ENCODE measurements at places on chromosomes 2 and 18.

GRCh38 chr2:227462462-227462951 lies 9.4 kb upstream of the AGFG1 start:
- DNase-seq, result no peak

- no peak for DNase-seq
Observed at GRCh38 chr18:76275727-76276313, 219.2 kb downstream of the ZNF516 start.

GRCh38 chr2:185567940-185568339 lies 170.7 kb upstream of the FSIP2 start:
- DNase-seq, result no peak

DNA sequence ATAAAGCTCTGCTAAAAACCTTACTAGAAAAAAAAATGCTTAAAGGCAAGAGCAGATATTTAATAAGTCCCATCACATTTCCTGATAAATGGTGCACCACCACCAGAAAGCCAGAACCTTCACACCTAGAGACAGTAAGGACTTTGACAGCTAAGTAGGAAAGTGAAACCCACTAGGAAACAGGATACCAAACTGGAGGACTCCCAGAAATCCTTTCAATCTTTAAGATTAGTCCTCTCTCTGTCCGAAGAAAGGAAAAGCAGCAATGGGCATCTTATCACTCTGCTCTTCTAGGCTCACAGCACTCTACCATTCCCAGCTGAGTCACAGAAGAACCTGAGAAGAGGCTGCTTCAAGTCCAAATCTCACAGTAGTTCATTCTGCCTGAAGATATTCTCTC lies 3.7 kb downstream of the DYM start:
- no peak for DNase-seq

GRCh38 chr2:101253013-101253702 lies 472 bp downstream of the CNOT11 start:
- DNase-seq, result peak; percentile 69

- DNase-seq, result peak; percentile 21
Observed at GRCh38 chr18:63823516-63824219, 48.5 kb downstream of the SERPINB7 start.

DNA sequence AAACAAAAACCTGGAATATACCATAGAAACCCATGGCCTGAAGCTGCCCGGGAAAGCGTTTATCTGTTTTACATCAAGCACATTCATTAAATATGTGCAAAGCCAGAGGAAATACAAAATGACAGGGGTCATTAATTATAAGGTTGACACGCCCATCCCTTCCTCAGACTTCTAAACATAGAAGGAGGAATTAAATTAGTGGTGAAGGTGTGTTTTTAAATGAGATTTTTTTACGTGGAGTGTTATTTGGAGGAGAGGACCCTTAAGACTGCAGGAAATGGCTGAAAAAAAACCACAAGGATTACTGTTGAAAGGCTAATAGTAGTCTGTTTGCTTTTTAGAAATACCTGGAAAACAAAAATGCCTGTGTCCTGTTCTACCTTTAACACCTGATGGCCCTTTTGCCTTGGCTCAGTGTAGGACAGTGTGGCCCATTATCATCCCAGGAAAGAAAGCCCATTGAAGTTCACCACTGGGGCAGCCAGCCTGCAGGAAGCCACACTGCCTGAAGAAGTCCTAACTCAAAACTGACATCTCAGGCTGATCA lies 123.2 kb downstream of the EPHA4 start:
- no peak for DNase-seq

GRCh38 chr18:50097702-50098101 lies 97.2 kb downstream of the MYO5B start:
- DNase-seq, result no peak

DNA sequence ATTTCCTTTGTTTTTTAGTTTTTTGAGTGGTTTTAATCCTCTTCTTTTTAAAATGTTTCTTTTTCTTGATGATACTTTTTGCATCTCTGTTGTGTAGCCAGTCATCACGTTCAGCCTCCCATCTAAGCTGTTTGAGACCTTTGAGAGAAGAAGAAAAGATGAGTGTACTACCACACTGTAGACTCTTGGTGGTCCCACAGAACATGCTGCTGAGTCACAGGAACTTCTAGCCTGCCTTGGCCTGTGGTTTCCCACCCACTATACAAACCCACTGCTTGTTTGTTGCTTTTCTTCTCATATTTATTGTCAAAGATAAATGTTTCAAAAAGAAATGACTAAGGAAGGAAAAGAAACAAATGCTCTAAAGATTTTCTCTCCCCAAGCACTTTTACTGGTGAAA lies 5.5 kb downstream of the CEBPZOS start:
- DNase-seq, result no peak

- DNase-seq, result no peak
Observed at GRCh38 chr2:239386872-239387445, 13.9 kb downstream of the HDAC4 start.

- no peak for DNase-seq
Observed at GRCh38 chr2:204049635-204050034, 113.1 kb downstream of the ICOS start.

GRCh38 chr18:980586-980985 lies 75.9 kb downstream of the ADCYAP1 start:
- DNase-seq, result no peak

DNA sequence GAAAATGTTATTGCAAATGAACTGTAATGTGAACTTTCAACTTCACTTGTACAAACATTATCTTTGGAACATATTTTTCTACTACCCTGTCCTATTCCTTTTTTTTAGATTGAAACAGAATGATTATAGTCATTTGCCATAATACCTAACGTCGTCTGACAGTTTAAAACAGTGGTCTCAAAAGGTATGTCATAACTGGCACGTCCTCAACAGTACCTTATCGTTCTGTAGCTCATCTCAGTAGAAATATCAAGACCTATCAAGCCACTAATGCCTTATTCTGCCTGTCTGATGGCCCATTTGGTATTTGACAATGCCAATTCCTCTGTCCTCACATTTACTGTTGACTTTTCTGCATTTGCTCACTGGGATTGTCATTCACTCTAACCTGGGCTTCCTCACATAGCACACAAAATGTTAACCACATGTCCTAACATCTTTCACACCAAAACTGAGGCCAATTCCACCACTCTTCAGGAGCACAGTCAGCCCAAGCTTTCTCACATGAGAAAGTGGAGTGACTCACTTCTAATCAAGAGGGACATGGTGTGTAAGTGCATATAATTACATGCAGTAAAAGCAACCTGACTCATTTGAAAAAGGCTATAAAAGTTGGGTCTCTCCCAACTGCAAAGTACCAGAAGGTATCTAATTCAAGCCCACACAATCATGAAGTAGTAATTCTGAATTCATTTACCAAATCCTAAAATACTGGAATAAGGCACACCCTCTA lies 34.8 kb downstream of the DNER start:
- DNase-seq, result no peak

- no peak for DNase-seq
Observed at GRCh38 chr2:112881217-112881985, 29.6 kb upstream of the IL37 start.

GRCh38 chr2:105380432-105381100 lies 18.3 kb downstream of the FHL2 start:
- no peak for DNase-seq

DNA sequence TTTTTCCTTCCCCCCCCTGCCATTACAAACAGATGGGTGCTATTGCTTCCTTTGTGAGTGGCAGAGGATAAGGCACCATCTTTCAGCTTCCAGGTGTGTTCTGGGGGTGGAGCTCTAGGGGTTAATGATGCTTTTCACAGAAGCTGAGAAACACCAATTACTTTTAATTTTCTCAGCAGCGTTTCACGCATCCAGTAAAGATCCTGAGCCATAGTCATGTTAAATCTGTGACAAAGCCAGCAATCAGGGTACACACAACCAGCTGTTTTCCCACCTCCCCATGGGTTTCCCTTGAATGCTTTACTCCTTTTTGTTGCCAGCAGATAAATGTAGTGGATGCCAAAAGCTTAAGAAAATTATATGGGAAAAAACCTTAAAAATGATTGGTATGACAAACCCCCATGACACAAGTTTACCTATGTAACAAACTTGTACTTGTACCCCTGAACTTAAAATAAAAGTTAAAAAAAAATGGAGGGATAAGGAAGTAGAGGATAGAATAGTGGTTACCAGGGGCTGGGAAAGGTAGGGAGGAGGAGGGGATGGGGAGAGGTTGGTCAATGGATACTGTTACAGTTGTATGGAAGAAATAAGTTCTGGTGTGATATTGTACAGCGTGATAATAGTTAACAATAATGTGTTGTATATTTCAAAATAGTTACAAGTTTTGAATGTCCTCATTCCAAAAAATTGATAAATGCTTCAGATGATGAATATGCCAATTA lies 70.0 kb downstream of the ACOXL start:
- DNase-seq, result peak; percentile 42

- DNase-seq, result no peak
Observed at GRCh38 chr2:124131276-124131675, 106.2 kb downstream of the CNTNAP5 start.

DNA sequence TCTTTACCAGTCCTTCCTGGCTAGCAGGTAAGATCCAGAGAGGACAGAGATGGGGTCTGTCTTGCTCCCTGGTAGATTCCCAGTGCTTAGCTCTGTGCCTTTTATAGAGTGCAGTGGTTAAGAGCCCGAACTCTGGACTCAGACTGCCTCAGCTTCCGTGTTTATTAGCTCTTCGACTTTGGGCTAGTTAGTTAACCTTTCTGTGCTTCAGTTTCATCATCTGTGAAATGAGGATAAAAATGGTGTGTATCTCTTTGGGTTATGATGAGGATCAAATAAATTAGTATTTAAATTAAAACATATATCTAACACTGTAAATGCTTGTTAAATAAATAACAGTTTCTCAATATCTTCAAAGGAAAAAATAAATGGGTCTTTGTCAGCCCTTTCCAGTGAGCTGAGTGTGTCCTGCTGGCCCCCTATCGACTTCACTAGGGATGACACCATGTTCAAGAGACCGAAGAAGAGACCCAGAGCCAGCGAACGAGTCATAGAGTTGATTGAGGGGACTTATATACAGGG lies 38.2 kb downstream of the CERS6 start:
- peak; percentile 32 for DNase-seq

- DNase-seq, result no peak
Observed at GRCh38 chr18:44638811-44639210, 41.9 kb upstream of the SETBP1 start.

DNA sequence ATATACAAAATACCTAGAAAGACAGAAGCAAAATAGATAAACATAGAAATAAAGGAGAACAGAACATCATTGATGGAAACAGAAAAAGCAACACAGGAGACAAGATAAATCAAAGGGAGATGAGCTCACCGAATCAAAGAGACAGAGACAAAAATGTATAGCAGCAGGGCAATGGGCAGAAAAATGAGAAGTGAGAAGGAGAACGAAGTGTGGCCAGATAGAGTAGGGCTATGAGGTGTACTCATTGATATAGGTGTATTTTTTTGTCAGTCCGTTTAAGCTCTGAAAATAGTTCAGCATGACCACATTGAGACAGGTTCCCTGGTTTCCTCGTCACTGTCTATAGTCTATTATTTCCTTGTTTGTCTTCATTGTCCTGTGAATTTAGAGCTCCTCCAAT lies 55.1 kb downstream of the SP100 start:
- no peak for DNase-seq

DNA sequence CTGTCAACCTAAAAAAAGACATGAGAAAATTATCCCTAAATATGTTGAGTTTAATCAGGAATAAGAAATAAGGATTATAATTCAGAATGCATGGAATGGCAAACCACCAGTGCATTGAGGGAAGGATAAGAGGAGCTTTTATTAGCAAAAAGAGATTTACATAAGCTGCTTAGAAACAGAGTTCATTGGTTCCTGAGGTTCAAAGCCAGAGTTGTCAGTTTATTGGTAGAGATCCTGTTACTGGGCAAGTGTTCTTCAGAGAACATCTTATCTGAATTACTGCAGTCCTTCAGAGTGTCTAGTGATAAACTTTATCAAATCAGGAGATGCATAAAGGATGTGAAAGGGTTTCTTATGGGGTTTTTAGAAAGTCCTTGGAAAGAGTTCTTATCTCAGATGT lies 76.0 kb upstream of the MEX3C start:
- no peak for DNase-seq

DNA sequence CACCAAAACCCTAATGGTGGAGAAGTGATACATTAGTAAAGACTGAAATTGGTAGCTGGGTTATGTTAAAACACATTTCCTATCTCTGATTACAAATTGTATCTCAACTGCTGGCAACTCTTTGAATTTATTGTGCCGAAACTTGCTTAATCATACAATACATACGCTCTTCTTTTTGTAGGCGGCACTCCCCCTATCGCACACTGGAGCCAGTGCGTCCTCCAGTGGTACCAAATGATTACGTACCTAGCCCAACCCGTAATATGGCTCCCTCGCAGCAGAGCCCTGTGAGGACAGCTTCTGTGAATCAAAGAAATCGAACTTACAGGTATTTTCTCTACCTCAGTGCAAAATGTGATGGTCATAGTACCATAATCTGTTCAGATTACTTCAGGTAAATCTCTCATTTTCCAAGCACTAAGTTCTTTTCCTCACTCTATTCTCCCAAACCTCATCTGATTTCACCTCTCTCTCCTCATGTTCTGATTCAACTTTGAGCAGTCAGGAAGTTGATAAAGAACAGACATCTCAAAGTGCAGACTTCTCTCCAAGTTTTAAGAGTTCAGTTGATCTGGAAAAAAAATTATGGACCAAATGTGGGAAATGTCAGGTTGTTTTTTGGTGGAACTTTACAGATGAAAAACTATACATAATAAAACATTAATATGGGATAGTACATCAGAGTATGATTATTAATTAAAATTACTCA lies 66.5 kb downstream of the ABI2 start:
- peak; percentile 39 for DNase-seq

DNA sequence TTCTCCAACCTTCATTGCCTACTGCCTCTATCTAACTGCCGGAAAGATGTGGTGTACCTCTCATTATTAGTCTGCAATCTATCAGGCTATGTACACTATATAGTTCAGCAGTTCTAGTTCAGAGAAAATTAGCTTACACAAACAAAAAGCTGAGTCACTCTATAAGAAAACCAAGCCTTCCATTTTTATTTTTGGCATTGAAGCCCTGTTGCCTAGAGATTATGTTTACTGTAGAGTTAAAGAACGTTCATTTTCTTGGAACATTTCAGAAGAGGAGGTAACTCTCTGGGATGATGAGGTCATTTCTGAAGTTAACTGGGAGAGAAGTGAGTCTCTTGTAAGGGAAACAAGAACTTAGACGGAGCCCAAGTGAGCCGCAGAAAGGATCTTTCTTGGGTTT lies 133.5 kb downstream of the FAM124B start:
- no peak for DNase-seq

- no peak for DNase-seq
Observed at GRCh38 chr2:216308576-216308975, 63.7 kb downstream of the MARCHF4 start.

GRCh38 chr2:207254591-207255464 lies 89.1 kb upstream of the KLF7 start:
- no peak for DNase-seq

All from iPS-NIHi11 (cell line).